ENCODE measurements at places on chromosomes 4 and X. TPM values are rescaled to one million over a fixed set of nuclear protein-coding genes. Genes with fewer than 3 reads are reported as not detected.

PIGA gene
- 8.9 TPM for total RNA-seq

CTPS2 gene
- 9.9 TPM for total RNA-seq

UNC5C gene
- 0.01 TPM for total RNA-seq

SOD3 gene
- not detected for total RNA-seq

NAP1L5 gene
- 1.8 TPM for total RNA-seq

HEPH gene
- total RNA-seq = not detected

CORIN gene
- not detected for total RNA-seq

RGN gene
- not detected for total RNA-seq

CXCL13 gene
- not detected for total RNA-seq

CBR4 gene
- 3.8 TPM for total RNA-seq

GABRE gene
- total RNA-seq = 24.5 TPM

CXorf51B gene
- total RNA-seq = not detected
